Stimulated activated CD4-positive, alpha-beta T cell treated with anti-CD3 and anti-CD28 coated beads, Interleukin-12 subunit alpha, Interleukin-12 subunit beta, amount 100 ng/mL, for 24 hours (primary cell): ENCODE measurements at places on chromosomes 2 and 18.

GRCh38 chr2:70516596-70516995 lies 37.0 kb downstream of the TGFA start:
- DNase-seq: no peak

- no peak for DNase-seq
These were observed 108.2 kb downstream of the RHBDD1 start for GRCh38 chr2:226943862-226944620.

DNA sequence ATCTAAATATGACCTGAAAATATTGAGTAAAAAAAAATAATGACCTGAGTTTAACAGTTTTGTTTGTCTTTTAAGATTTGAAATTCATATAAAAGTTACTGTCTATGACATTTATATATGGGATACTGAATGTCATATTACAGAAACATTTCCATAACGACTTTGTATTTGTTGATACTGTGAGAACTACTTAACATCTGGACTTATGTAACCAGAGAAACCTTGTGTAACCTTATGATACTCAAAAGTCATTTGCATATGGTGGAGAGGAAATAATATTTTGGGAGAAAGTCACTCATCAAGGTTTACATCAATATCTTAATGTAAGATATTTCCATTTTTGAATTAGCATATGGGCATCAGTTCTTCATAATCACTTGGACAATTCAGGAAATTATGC lies 12.6 kb downstream of the MFSD6 start:
- no peak for DNase-seq

DNA sequence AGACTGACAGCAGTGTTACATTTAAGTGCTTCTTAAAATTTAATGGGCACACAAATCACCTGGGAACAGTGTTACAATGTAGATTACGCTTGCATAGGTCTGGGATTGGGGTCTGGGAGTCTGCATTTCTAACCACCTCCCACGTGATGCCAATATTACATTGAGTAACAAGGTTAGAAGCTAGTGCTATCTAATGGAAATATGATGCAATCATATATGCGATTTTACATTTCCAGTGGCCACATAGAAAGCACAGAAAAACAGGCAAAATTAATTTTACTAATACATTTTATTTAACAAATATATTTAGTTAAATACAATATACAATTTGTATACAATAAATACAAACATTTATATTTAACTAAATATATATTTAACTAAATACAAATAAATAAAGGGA lies 53.7 kb downstream of the SCN7A start:
- DNase-seq: no peak

DNA sequence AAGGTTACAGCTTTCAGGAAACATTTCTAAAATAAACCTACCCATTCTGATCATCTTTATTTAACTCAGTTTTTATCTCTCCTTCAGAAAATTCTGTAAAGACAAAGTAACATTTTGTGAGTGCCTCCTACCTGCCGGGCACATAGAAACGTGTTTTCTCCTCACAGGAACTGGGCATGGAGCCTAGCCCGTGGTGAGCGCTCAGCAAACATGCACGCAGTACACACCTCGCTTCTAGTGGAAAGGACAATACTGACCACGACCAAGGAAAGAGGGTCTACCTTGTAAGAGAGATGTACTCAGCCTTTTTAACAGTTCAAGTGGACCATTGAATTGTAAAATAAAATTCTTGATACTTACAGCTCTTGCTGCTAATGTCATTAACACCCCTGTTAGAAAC lies 24.8 kb upstream of the KIDINS220 start:
- no peak for DNase-seq

DNA sequence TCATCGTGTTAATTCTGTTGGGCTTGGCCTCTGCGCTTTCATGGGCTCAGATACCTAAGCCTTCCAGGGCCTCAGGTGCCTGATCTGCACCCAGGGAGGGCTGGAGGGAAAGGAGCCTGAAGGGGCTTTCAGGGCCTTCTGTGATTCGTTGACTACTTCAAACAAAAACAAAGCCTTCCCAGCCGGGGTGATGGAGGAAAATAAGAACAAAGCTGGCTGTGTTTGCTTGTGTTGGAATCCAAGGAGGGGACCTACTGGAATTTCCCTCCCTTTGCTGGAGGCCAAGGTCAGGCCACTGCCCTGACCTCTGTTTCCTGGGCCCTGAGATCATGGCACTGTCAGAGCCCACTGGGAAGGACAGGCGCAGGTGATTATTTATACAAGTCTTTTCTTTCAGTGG lies 135.3 kb downstream of the KLHL29 start:
- DNase-seq: no peak

DNA sequence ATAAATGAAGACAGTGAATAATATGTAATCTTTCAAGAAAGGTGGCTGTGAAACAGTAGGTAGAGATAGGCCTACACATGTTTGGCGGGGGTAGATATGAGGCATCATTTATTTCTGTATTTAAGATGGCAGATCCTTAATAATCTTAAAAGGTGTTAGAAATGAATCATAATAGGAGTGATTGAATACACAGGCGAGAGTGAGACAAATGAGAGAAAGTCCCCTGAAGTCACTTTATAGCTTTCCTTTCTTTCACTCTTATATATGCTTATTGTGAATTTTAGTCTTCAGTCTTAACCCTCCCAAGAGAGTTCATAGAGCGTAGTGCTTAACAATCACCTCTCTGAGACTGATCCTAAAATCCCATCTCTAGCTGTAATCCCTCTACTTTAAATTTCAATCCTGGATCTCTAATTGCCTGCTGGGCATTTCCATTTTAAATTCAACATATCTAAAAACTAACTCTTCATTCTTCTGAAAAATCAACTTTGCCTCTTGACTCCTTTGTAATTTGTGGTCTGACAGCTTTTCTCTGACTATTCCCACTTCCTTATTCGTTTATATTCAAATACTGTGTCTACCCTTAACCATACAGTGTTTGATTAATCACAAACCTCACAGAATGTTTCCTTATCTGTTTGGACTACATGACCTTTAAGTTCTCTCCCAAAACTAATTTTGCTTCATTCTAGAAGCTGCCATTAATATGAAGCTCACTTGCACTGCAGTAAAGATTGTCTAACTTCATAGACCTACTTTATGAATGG lies 463.7 kb upstream of the FSIP2 start:
- no peak for DNase-seq

DNA sequence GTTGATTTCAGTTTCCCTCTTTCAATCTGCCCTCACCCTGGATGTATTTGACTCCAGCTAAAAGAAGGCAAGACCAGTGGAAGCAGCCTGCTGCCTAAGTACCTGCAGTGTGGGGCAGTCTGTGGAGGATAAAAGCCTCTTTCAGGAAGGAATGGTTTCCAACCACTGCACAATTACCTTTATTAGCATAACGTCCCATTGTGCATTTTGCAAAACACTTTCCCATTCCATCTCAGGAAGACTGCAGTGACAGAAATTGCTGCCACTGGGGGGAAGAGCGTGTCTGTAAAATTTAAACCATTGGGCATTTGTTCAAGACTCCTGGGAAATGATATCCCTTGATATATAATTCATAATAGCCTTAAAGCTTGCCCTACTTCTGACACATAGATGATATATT lies 26.2 kb downstream of the CYRIA start:
- DNase-seq: no peak

DNA sequence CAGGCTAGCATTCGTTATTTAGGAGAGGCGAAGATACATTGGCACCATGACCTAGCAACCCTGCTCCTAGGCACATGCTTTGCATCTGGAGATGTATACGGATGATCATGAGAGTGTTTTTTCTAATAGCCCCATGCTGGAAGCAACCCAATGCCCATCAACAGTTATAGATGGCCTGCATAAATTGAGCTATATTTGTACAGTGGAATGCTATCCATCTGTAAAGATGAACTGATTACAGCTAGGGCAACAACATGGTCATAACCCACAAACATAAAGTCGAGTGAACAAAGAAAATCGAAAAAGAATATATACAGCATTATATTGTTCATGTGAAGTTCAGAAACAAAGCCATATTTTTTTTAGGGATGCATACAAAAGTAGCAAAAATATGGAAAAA lies 20.6 kb upstream of the CHRNA1 start:
- no peak for DNase-seq

- DNase-seq: no peak
These were observed 102.9 kb upstream of the SCN1A start for GRCh38 chr2:166230724-166231070.

- DNase-seq: no peak
These were observed 90.4 kb upstream of the CBLN2 start for GRCh38 chr18:72634500-72634899.

DNA sequence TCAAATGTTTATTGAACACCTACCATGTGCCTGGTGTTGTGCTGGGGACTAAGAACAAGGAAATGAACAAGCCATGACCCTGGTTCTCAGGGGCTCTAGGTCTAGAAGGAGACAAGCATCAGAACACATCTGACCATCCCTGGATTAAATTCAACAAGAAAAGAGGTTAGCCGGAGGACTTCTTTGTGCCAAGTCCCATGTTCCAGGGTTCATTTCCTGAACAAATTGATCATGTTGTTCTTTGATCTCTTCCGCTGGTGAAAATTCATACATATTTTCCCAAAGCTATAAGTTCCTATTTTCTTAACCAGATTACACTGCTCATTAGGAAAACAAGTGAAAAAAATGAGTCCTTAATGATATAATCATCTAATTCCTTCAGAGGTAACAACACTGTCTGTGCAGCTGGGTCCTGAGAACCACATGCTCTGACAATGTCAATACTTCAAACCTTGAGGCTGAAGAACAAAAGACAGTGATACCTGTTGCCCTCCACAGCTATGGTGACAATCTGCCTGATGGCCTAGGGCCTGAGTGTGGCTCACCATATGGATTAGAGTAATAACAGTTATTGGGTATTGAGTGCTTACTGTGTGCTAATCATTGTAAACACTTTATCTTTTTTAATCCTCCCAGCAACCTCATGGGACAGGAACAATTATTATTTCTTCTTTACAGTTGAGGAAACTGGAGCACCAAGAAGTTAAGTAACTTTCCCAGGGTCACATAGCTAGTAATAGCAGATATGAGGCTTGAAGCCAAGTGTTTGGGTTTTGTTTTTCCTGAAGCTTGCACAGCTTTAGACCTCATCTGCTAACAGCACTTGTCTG lies 24.6 kb upstream of the INO80C start:
- DNase-seq: no peak

DNA sequence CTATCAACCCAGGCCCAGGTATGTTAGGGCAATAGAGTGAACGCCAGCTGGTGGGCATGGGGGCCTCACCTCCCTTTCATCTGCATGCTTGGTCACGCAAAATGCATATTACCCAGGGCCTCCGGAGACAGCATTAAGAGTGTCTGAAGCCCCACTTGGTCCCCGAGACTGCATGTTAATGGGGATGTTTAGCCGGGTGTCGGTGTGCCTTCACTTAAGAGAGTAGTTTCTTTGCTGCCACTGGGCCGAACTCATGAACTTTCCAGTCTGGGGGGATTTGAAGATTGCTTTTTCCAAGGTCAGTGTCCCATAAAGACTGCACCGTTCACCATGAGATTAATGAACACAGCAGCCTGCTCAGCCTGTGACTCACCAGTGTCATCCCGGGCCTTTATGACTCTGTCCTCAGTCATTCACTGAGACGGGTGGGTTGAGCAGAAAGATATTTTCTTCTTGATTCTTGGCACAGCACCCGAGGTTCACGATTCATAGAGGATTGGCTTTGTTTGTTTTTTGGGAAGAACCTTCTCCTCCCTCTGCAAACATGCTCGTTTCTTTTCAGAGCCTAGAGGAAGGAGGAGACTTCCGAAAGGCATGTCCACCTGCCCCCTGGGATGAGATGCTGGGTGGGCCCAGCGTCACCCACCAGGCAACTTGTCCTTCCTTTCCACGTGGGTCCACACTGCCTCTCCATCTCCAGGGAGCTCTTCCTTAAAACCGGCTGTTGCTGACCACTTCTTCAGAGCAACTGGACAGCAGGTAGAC lies 199.1 kb downstream of the GLI2 start:
- no peak for DNase-seq

- no peak for DNase-seq
These were observed 261.2 kb downstream of the TXNL1 start for GRCh38 chr18:56377231-56377630.

DNA sequence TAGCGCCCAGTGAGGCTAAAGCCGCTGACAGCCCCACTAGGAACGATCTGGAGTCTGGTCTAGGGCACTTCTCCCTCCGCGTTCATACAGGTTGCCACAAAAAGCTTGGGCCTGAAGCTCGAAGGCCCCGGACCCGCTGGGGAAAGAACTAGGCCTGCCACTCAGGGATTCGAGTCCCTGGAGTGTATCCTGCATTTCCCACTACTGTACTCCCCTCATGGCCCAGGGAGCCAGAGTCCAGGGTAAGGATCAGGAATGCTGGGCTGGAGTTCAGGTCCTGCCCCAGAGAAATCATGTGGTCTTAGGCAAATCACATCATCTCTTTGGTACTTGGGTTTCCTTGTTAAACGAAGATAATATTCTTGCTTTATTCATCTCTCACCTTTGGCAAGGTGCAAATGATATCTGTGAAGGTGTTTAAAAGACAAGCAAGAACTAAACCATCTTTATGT lies 1.4 kb upstream of the ZFP36L2 start:
- no peak for DNase-seq

- DNase-seq: no peak
These were observed 106.4 kb downstream of the BCL2L11 start for GRCh38 chr2:111226876-111227700.

DNA sequence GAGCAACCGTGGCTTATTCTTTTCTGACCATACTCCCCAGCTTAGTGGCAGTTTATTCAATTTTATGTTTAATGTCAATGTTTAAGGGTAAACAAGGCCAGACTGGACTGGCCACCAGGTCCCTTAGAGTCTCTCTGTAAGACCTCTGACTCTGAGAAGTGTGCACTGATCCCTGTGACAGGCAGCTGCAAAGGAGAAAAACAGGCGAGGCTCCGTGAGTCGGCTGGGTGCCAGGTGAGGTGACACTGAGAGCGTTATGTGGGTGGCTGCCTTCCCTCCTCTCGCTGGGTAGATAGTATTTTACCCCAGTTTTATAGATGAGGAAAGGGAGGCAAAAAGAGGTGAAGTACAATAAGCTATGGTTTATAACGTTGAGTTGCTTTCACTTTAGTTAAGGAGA lies 139.4 kb upstream of the HDAC4 start:
- DNase-seq: no peak

DNA sequence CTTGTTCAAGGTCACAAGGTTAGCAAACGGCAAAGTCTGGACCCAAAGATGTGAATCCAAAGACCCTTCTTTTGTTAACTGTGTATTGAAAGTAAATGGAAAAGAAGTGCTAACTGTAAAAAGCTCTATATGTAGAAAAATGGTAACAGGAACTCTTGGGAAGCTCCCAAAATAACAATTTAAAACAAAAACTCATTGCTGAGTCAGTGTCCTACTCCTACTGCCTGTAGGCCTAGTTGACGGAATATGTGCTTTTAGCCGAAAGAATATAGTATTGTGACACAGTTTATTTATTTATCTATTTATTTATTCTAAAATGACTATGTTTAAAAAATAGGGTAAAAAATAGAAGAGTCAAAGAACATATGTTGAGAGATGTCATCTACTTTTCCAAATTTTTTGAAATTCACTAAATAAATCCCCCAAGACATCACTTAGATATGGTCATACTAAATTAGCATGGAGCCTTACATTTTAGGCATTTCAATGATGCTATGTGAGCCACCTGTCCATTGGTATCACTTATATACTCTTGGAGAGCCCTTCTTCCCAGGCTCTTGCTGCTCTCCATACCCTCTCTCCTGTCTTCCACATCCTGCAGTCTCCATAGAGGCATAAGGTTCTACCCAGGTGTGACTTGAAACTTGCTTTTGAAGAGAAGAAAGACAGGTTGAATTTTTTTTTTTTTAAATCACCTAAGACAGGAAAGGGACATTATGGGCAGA lies 13.7 kb downstream of the COL5A2 start:
- no peak for DNase-seq

- no peak for DNase-seq
These were observed 18.8 kb downstream of the METTL21A start for GRCh38 chr2:207606399-207606798.

GRCh38 chr2:144421606-144422510 lies 98.1 kb downstream of the ZEB2 start:
- no peak for DNase-seq
